ENCODE measurements at places on chromosomes 2 and 18.

DNA sequence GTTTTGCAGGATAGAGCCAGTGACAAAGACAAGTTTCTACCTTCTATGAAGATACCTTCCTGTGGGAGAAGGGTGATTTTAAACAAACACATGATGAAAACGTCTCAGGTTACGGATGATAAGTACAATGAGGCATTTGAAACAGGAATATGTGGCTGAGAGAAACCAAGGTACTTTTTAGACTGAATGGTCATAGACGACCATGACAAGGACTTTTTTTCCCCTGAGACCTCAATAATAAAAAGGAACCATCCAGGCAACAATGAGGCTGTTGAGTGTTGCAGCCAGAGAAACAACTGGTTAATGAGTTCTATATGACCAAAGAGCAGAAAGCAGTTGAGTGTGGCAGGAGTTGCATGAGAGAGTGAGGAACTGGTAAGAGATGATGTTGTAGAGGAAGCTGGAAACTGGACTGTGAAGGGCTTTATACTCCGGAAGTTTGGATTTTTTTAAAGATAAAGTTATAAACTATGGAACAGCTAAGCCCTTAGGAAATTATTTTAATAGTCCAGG lies 306.1 kb upstream of the CYRIA start:
- no peak for DNase-seq

GRCh38 chr2:221346411-221346810 lies 225.7 kb downstream of the EPHA4 start:
- DNase-seq = no peak

- no peak for DNase-seq
Observed at GRCh38 chr2:233002829-233003657, 10.0 kb downstream of the NGEF start.

DNA sequence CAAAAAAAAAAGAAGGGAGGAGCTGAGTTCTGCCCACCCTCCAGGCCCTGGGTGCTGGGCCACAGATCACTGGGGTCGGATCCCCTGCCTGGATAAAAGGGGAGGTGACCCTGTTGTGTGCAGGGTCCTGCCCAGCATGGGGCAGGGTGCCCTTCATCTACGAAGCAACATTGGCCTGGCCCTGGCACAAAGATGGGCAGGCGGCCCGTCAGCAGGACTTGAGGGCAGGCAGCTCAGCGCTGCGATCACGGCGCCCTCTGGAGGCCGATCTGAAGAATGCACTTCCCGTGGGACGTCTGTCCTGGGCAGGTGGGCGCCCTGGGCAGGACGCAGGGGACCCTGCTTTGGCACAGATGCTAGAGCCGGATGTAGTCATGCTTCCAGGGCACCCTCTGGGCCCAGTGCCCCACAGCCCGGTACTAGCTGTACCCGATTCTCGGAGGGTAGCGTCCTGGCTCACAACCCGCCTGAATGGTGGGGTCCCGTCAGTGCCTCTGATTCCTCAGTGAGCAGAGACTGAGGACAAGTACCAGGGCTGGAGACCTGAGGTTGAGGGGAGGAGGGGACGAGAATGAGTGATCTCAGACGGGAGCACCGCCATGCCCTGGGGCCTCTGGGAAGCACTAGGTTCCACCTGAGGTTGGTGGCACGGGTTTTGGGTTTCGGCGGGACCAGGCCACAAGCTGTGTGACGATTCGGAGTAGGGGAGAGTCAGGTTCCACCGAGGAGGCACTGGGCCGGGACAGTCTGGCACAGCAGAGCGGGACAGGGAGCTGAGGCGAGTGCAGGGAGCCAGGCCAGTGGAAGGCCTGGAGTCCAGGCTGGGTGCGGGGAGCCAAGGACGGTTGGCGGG lies 18.0 kb downstream of the ARID5A start:
- peak; percentile 36 for DNase-seq

GRCh38 chr2:85446296-85447221 lies 28.0 kb downstream of the SH2D6 start:
- DNase-seq = no peak

DNA sequence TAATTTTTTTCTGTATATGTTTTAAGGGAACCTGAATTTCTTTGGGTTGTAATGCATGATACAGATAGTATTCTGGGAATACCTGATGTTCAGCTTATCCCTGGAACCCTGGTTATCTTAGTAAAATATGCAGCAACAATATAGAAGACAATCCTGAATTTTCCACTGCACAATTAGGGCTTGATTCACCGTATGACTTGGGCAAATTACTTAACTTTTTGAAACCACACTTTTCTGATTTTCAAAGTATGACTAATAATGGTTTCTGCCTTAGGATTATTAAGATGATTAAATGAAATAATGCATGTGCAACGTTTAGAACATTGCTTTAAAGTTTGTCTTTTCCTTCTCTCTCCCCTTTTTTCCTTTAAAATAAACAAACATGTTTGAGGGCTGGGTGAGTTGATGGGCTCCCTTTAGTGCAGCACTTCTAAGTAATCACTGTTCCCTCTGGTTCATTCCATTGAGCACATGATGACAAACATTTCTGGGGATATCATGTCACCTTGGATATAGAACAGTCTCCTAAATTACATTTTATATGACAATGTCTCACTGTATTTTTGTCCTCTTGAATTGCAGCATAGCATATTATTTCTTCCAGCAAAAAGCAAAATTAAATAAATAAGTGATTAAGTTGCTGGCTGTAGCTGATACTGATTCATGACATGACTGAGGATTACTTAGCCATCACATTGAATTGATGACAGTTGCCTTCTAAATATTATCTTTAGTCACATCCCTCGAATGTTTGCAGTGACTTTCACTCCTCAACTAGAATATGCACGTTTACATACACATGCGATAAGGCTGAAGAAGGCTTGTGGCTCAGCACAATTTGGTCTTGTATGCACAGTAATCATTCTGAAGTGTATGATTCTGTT lies 254.5 kb downstream of the NEDD4L start:
- no peak for DNase-seq

- no peak for DNase-seq
Observed at GRCh38 chr2:152480821-152481399, 145.9 kb downstream of the FMNL2 start.

GRCh38 chr2:54709336-54709809 lies 14.1 kb upstream of the EML6 start:
- no peak for DNase-seq

- DNase-seq = no peak
Observed at GRCh38 chr2:65367524-65367923, 64.9 kb downstream of the SPRED2 start.

All from activated CD4-positive, CD25-positive, alpha-beta regulatory T cell (primary cell).